Activated T-helper 2 cell treated with anti-CD3 and anti-CD28 coated beads, Interferon-gamma antibody, Interleukin-2, Interleukin-4, amounts not matched to agents 10 μg/mL and 5 μg/mL and 100 μg/mL, durations not matched to agents 14 hours and 24 hours and 36 hours (primary cell): ENCODE measurements at places on chromosomes 2 and 18.

DNA sequence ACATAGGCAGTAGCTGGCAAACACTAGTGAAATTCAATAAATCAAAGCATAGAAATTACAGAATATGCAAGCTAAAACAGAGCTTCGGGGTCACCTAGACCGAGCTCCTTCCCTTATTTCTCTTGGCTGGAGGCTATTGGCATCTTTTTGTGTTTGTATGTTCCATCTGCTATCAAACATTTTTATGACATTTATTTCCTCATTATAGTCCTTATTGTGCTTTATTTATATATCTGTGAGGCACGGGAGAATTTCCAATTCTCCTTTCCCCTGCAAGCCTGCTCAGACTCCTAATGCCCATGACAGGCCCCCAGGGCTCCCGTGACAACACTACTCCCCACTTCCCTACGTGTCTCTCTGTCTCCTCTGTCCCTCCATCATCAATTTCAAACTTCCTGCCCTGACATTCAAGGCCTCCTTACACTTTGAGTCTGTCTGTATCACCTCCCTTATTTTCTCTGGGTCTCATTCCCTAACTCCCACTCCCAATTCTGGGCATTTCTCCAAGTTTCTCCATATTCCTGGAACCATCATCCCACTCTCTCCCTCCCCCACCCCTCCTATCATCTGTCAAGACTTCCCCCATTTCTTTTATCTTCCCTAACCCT, 316.9 kb downstream of the OSR1 start:
- no peak for DNase-seq

DNA sequence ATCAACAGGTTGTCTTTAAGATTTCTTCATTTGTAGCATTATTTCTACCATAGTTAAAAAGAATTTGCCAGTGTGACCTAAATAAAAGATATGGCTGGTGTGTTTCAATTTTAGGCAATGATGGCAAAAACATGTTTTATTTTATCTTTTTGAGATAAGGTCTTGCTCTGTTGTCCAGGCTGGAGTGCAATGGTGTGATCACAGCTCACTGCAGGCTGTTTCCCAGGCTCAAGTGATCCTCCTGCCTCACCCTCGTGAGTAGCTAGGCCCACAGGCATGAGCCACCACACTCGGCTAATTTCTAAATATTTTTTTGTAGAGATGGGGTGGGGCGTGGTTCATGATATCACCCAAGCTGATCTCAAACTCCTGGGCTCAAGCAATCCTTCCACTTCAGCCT, 47.0 kb upstream of the COBLL1 start:
- no peak for DNase-seq

- DNase-seq: no peak
Observed at GRCh38 chr2:226362980-226363379, 436.6 kb downstream of the IRS1 start.

DNA sequence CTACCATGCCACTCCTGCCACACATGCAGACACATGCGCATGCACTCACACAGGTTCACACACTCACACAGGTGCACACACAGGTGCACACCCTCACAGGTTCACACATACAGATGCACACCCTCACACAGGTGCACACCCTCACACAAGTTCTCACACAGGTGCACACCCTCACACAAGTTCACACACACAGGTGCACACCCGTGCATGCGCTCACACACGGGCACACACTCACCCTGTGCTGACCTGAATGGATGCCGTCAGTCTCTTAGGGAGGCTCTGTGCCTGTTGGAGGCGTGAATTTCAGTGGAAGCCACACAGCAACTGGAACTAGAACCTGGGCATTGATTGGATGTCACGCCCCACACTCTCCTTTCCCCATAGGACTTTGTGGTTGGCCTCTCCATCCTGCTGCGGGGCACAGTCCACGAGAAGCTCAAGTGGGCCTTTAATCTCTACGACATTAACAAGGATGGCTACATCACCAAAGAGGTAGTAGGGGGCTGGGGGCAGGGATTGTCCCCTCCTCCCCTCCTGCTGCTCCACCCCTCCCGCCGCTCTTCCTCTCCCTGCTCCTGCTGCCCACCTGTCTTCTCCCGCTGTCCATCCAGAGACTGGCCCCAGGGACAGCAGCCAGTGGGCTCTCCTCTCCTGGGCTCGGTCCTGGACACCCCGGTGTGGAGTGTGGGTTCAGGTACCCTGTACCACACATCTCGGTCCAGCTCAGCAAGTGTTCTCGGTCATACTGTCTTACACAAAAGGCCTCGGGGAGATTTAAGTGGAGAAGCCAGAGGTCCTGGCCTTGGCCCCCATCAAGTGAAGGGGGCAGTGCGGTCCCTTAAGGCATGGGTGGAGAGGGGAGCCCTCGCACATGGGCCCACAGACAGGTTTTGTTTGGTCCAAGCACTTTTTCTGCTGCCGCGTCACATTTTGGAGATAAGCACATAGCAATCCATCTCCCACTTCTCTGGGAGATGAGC, 21.0 kb upstream of the FAHD2A start:
- no peak for DNase-seq

DNA sequence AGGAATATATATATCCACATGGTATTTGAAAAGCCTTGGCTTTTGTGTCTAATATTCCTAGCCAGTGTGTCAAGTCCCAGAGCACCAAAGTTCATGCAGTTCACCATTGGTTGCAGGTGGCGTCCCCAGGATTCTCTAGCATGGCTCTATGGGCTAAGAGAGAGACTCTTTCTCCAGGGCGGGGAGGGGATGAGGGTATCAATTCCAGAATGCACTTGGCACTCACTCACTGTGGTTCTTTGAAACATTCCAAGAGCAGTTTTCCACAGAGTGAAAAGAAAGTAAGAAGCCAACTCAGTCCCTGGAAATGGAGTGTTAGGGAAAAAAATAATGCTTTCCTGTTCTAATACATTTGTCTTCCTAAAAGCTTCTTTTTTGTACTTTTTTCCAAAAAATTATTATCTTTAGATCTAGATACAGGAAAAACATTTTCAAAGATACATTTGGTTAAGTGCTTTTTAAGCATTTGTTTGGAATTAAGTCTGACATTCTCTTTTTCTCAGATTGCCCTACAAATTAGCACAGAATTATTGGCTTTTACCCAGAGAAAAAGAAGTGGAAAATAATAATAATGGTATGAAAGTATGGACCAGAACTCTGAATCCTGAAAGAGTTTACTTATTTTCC, 239.9 kb downstream of the PAX3 start:
- no peak for DNase-seq

DNA sequence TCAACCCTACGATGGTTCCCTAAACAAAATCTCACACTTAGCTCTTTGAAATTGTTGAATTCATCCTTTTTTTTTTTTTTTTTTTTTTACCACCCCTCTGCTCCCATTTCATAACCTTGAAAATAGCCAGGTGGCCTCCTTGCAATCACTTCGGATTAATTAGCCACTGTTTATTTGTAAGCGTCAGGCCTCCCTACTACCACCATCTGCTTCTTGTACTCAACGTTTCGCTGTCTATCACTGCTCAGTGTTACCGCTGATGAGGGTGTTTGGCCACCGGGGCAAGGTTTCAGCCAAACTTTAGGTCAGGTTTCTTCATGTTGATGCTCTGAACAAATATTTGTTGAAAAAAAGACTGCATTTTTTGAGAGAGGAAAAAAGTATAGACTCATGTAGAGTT, 183.2 kb downstream of the EPHA4 start:
- no peak for DNase-seq

DNA sequence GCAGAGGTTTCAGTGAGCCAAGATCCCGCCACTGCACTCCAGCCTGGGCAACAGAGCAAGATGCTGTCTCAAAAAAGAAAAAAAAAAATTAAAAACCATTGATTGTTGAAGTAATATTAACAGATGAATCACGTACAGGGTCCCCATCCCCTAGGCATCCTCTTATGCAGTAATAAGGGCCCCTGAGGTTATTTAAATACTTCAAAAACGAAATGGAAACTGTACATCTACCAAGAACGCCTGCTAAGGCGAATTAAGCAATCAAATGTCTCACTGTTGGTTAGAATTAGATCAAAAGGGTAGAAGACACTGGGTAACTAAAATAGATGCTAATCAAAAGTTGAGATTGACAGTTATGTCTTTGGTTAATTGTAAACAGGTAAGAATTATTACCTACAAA, 7.5 kb downstream of the TRABD2A start:
- no peak for DNase-seq

DNA sequence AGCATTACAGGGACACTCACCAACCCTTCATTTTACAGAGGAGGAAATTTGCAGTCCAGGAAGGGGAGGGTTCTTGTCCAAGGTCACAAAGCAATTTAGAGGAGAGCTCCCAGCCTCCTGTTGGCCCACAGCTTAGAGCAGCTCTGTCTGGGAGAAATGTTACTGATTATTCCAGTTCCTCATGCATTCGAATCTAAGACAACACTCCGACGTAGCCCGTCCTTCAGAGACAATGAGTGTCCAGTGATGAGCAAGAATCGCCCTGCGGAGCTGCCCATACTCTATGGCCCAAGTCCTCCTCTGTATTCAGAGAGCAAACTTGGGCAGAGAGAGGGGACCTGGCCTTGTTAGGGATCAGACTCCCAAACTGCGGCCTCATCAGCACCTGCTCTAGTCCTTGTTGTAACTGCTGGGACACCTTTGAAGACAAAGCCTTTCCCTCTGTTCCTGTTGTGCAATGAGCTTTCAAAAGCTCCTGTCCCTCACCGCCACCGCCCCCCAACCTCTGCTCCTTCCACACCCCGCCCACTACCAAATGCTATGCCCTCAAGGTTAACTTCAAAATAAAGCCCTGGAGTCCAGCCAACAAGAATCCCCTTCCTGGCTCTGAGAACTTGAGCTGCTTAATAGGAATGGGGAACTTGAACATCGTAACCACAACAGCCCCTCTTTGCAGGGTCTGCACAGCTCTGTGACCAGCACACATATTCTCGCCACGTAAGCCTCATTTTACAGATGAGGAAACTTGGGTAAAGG, 234.8 kb upstream of the SMAD2 start:
- DNase-seq: no peak

DNA sequence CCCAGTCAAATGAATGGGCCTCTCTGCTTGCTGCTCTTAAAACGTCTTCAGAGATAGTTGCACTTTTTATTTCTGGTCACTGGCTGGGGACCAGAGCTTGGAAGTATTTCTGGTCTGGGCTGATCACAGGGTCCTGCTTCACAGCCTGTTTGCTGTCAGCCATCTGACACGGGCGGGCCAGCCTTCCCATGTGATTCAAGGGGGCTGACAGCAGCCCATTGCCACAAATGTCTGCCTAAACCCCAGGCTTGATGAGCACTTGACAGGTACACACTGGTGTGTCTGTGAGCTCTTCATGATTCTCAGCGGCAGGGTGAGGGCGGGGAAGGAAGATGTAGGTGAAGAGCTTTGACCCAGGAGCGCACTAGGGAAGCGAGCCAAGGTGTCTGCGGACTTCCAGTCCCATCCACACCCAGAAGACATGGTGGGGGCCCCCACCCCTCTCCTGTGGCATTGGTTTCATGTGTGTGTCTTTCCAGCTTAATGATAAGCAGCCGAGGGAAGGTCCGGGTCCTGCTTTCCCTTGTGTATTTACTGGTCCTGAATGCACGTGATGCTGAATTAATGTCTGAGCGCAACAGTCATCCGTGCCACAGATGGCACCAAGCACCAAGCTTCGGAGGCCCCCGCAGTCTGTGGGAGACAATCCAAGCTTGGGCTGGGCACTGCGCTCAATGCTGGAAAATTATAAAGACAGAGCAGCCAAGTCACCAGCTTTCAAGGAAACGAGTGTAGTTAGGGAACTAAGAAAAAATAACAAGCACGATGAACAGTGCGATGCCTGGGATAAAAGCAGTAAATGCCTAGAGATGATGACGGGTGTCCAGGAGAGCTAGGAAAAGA, 73.3 kb downstream of the SH3BP4 start:
- DNase-seq: no peak

GRCh38 chr18:55343396-55344073, 244.5 kb downstream of the TCF4 start:
- DNase-seq: no peak

DNA sequence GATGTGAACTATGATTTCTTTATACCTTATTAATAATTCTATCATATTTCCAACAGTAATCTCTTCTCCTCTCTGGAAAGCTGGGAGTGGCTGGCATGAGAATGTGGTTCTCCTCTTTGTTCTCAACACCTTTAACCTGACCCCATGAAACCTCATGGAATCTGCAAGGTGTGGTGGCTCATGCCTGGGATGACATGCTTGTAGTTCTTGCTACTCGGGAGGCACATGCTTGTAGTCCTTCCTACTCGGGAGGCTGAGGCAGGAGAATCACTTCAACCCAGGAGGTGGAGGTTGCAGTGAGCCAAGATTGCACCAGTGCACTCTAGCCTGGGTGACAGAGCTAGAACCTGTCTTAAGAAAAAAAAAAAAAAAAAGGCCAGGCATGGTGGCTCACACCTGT, 10.8 kb upstream of the CDCA7 start:
- no peak for DNase-seq

DNA sequence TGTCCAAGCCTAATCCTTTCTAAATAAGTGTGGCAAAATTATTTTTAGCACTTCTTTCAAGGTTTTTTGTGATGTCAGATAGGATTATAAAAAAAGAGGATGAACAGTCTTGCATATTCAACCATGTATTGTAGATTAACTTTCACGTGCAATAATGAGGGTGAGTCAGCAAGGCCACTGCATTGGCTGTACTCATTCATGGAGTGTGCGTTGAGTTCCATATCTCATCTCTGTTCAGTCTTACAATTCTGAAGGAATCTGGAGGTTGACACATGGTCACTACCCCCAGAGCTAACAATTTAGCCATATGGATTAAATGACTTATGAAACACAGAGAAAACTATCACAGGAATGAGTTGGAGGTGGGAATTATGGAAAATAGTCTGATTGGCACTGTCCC, 810.5 kb downstream of the SLC4A3 start:
- no peak for DNase-seq

- DNase-seq: no peak
Observed at GRCh38 chr18:66873899-66874298, 270.0 kb upstream of the CDH19 start.

DNA sequence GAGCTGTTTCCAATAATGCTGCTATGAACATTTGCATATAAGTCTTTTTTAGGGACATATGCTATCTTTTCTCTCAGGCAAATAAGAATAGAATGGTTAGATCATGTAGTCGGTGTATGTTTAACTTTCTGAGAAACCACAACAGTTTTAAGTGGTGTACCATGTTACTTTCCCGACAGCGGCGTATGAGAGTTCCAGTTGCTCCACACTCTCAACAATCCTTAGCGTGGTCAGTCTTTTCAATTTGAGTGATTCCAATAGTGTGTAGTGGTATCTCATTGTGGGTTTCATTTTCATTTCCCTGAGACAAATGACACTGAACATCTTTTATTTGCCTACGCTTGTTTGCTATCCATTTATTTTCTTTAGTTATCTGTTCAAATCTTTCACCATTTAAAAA, 149.5 kb downstream of the ACOXL start:
- no peak for DNase-seq

- DNase-seq: no peak
Observed at GRCh38 chr2:222290736-222291484, 7.9 kb downstream of the PAX3 start.

DNA sequence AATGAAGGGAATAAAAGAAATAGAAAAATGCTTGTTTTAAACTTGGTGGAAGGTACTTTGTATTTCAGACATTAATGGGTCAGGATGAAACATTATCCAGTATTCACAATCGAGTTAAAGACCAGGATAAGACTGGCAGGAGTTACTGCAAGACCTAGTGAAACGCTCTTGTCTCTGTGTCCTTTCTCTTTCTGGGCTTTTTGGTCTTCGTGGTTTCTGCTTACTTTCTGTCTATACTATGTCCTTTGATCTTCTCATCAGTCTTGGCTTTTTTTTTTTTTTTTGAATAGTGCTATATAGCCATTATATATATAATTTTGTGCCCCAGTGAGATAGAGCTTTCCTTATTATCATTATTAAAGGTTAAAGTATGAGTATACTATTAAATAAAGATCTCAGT, 42.1 kb upstream of the GAREM2 start:
- DNase-seq: no peak
